ENCODE measurements at places on chromosomes 2 and 18. TPM values are rescaled to one million over a fixed set of nuclear protein-coding genes. Genes with fewer than 3 reads are reported as not detected.

IL36A gene
- total RNA-seq = 2.0 TPM

GCG gene
- not detected for total RNA-seq

C2orf78 gene
- total RNA-seq = not detected

GALR1 gene
- total RNA-seq = not detected

POTEC gene
- total RNA-seq = not detected

AMER3 gene
- total RNA-seq = not detected

GREB1L gene
- 3.7 TPM for total RNA-seq

SANBR gene
- 17.4 TPM for total RNA-seq

CYP1B1 gene
- 146 TPM for total RNA-seq

DNA sequence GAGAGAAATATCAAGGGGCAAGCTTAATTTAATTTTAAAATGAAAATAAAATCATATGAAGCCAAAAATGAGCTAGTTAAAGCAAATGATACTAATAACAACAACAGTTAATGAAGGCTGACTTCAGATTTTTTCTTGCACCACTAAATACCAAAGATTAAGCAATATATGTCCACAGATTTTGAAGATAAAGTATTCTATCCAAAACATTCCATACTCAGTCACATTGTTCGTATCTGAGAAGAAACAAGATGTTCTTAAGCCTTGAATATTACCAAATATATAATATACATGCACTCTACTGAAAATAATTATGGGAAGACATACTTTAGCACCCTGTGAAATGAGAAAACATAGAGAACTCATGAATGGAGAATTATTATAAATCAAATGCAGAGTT is 593.3 kb upstream of the SYT4 start:
- peak; percentile 30 for DNase-seq

DNA sequence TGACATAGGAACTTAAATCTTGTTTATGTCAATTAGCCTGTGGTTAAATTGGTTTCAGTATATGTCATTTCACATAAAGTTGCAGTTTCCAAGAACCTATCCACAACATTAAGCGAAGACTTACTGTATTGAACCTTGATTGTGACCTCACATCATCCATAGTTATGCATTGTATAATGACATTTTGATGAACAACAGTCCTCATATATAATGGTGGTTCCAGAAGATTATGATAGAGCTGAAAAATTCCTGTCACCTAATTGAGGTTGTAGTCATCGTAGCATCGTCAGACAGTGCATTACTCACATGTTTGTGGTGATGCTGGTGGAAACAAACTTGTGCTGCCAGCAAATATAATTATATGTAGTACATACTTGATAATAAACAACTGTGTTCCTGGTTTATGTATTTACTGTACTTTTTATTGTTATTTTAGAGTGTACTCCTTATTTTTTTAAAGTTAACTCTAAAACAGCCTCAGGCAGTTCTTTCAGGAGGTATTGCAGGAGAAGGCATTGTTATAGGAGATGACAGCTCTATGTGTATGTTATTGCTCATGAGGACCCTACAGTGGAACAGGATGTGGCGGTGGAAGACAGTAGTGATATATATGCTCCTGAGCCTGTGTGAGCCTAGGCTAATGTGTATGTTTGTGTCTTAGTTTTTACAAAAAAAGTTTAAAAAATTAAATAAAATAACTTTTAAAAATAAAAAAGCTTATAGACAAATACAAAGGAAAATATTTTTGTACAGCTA is 56.6 kb downstream of the UBE2E3 start:
- peak; percentile 65 for DNase-seq

GRCh38 chr2:219713110-219713509 is 85.7 kb downstream of the SLC4A3 start:
- peak; percentile 59 for DNase-seq

- no peak for DNase-seq
Measured at GRCh38 chr2:205738117-205738968, 56.0 kb downstream of the NRP2 start.

DNA sequence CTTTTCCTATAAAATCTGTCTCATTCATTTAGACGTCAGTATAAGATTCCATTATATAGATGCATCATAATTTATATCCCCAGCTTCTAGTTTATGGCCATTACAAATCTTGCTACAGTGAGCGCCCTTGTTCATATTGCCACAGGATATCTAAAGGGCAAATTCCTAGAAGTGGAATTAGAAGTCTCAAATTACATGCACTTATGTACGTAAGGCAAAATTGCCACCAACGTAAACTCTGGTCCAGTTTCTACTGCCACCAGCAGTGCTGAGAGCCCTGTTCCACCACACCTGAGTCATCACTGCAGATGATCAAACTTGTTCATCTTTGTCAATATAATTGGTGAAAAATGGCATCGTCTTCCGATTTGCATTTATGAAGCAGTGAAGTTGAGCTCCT is 90.9 kb upstream of the ID2 start:
- DNase-seq = no peak

DNA sequence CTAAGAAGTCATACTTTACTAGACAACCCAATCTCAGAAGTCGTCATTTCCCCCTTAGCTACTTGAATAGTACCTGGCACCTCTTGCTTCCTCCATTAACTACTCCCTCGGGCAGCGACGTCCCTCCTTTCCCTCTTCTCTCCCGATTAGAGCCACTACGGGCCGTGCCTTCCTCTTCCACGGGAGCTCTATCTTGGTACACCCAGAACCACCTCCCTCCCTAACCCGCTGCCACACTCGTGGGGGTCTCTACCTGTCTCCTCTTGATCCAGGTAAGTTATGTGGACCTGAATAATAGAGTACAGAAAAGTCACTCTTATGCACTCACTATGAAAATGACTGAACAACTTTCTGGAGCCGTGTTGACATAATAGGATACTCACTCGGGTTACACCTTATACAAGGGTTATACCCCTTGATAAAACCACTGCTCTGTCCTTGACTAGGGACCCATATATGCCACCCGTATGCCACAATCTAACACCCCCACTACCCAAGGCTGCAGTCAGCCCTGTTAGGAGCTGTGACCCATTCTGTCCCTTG is 595 bp upstream of the HDHD2 start:
- no peak for DNase-seq

DNA sequence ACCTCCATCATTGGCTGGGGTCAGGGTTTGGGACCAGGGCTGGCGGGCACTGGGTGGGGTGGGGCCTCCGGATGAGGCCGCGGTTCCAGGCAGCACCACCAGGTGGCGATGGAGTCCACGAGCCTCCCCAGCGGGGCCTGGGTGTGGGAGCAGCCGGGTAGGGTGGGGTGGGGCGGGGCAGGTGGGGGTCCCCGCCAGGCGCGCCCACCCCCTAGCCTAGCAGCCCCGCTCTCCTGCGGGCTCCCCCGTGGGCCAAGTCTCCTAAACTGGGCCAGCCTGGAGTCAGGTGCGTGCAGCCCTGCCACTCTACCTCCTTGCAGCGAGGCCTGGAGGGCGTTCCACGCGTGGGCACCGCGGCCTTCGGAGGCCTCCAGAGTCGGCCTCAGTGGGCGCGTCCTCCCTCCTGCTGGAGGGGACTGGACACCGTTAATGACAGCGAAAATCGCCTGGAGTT is 187.5 kb downstream of the TWIST2 start:
- DNase-seq = no peak

DNA sequence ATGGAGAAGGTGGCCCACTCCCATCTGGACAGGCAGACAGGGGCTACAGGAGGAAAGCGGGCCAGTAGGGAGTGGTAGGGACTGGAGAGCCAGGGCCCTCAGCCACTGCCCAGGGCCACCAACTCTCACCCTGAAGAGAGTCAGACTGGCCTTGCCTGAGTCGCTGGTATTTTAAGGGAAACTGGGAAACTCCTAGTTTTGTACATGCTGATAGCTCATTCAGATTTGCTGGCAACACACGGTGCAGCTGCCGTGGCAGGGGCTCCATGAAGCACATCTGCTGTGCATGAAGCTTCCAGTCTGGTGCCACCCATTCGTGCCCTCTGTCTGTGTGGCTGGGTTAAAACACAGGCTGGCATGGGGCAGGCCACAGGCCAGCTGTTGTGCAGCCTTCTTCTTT is 137.3 kb upstream of the GLI2 start:
- DNase-seq = no peak

GRCh38 chr2:218960309-218961165 is 1.1 kb downstream of the CDK5R2 start:
- DNase-seq = no peak

DNA sequence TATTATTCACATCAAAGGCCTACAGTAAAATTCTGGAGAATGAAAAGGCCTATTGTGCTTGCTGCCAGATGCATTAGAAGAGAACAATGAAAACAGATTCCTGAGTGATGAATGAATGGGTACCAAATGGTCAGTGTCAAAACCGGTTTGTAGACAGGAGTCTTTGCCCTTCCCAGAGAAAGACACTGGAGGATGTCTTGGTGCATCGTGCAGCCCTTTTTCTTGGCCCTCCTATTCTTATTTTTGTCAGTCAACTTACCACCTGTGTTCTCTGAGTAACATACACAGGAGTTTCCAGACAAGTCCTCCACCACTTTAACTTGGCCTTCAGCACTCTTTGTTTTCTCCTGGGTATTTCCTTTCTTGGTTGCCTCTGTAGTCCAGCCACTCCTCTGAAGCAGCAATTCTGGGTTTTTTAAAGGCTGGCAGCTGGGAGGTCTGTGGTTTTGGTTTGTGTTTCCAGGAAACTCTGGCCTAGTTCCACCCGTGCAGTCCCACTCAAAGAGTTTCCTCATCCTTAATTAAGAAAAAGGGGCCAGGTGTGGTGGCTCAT is 29.4 kb downstream of the PSTPIP2 start:
- DNase-seq = peak; percentile 91

GRCh38 chr2:172431463-172431862 is 4.1 kb downstream of the ITGA6 start:
- DNase-seq = no peak

DNA sequence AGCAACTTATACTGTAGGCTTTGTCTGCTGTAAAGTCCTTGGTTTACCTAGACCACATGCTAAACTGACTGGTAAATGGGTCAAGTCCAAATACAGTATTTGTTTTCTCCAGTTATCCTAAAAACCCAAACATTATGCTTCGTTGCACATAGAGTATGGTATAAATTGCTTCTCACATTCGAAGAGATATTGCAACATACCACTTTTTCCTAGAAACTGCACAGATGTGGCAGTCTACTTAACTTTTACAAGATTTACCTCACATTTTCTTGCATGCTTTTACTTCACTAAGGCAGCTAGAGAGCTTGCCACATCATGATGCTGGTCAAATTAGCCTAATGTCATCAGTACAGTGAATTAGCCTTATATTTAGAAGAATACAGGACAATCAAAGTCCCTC is 66.0 kb upstream of the SCN7A start:
- no peak for DNase-seq

- no peak for DNase-seq
Measured at GRCh38 chr2:61448229-61448628, 22.7 kb downstream of the USP34 start.

DNA sequence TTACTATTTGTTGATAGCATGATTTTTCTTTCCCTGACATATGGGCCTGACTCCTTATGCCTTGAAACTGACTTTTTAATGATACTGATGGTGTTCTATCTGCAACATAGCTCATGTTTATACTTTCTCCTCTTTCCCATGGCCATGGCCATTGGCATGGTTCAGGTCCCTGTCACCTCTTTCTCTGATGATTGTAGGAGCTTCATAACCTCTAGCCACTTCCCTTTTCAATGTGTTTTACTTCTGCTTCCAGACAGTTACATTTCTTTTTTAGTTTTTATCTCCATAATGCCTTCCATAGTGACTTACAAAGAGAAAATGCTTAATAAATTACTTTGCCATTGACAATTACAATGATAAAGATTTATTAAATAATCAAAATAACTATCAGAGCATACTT is 177.9 kb upstream of the SETBP1 start:
- DNase-seq = no peak

DNA sequence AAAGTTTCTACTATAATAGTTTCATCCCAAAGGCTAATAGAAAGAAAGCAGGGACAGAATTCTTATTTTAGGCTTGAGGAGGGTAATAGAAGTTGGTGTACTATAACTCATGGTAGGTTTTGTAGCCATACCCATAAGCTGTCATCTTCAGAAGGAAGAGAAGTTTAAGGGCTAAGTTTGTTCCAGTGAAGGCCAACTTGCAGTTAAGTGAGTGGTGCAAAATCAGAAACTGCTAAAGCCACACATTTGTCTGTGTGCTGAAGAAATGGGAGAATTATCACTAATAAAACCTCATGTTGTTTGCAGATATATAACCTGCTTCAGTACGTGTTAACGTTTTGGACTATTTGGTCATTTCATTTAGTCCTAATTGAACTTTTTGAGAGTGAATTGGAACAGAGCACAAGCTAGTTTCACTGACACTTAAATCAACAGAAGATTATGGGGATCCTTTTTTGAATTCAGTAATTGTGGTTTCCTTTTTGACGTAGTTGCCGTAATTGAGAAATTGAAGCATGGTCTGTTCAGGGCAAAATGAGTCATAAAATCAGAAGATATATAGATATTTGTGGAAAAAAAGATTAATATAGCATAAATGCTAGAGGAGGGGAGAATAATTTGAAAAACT is 69.1 kb downstream of the PHLPP1 start:
- DNase-seq = peak; percentile 14

DNA sequence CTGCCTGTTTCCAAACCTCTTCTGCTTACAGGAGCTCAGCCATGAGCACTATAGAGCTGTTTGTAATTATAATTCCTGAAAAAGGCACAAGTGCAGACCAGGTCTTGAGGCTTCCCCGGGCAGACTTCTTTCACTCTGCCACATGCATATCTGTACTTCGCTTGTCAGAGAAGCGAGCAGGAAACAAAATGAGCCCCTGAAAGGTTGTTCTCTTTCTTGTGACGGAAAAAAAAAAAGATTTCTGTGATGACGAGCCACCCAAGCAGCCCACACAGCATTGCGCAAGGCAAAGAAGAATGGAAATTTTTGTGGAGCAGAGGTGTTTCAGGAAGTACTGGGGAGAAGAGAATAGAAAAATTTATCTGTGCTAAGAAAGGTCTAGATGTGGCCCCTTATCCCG is 54.0 kb upstream of the LINC00305 start:
- no peak for DNase-seq

- DNase-seq = peak; percentile 31
Measured at GRCh38 chr2:32008805-32009515, 1.8 kb downstream of the MEMO1 start.

DNA sequence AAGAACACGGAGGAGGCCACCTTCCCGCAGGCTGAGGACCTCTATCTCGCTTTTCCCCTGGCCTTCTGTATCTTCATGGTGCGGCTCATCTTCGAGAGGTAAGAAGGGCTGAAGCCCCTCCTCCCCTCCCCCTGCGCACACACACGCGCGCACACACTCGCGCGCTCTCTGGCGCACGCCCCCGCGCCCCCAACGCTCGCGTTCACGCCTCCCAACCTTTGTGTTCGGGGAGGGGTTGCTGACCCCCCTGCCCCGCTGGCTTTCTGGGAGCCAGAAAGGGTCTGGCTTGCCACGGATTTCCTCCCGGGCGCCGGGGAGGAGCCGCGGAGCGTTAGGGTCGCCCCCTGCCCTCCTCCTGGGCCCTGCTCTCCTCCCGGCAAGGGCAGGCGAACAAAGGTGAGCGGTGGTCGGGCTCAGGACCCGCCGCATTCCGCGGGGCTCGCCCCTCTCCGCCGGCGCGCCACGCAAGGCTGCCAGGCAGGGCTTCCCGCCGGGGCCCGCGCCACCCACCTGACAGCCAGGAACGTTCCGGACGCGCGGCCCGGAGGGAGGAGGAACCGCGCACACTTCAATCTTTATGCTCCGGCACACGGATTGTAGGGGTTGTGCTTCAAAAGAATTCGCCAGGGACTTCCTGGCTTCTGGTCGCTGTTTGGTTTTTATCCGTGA is 583 bp downstream of the CERS6 start:
- DNase-seq = no peak

GRCh38 chr2:126963390-126963789 is 64.7 kb downstream of the TEX51 start:
- DNase-seq = no peak

GRCh38 chr2:122927197-122927596 is 1097.9 kb upstream of the CNTNAP5 start:
- DNase-seq = no peak

- no peak for DNase-seq
Measured at GRCh38 chr2:108378851-108379250, 1.1 kb downstream of the SULT1C4 start.
